GM13977 (cell line): ENCODE measurements at places on chromosomes 4 and X.
A peak's percentile ranks its signal among the peaks of the same experiment; 100 is the strongest.

GRCh38 chr4:36067116-36067515 lies 177.2 kb downstream of the ARAP2 start:
- no peak for DNase-seq

DNA sequence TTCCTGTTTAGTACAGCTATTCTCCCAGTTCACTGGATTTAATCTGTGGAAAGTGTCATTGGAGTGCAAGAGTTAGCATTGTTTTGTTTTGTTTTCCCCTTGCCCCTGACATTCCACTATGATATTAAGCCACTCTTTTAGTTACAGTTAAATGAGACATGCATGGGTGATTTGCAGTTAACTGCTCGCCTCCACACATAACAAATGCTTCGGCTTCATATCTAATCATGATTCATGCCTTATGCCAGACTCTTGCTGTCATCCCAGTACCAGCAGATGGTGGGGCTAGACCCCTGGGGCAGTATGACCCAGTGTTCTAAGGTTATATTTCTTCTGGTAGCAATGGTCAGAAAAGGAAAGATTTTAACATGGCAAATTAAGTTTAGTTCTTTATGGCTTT lies 80.1 kb downstream of the RAP1GDS1 start:
- no peak for DNase-seq

DNA sequence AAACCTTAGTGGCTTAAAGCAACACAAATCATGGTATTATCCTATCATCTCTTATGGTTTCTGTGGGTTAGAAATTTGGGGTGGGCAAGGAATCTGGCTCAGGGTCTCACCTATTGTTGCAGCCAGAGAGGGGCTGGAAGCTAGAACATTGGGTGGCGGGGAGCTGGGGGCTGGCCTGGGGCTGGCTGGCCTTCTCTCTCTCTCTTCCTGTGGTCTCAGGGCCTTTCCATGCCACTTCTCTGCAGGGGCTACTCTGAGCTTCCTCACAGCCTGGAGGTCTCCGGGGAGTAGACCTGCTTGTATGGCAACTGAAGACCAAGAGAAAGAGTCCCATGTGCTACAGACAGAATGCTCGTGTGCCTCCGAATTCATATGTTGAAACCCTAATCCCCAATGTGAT lies 10.7 kb upstream of the XPNPEP2 start:
- no peak for DNase-seq

DNA sequence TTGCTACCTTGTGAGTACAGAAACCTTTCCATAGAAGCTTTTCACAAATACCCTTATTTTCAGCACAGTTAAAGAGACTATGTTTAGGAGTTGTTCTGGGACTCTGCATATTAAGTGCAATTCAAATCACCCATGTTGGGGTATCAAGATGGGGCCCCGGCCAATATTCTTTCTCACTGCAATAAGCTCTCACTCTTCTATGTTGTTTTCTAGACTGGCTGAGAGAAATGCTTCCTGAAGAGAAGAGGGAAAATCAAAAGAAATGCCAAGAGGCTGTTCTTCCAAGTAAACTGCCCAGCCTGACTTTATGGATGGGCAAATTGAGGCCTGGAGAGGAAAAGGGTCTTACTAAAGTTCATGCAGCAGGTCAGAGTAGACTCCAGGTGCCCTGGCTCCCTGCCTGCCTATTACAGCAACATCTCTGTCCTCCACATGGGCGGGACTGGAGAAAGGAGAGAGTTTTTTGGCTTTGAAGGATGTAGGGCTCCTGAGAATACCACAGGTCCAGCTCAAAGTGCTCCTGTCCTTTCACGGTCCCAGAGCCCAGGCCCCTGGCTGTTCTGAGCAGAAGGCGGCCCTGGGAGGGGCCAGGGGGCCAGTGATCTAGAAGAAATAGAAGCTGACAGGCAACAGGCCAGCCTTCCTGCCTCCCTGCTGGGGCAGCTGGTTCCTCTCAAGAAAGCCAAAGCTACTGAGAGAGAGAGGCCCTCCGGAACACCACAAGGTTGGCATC lies 745 bp upstream of the IQSEC2 start:
- DNase-seq = no peak

DNA sequence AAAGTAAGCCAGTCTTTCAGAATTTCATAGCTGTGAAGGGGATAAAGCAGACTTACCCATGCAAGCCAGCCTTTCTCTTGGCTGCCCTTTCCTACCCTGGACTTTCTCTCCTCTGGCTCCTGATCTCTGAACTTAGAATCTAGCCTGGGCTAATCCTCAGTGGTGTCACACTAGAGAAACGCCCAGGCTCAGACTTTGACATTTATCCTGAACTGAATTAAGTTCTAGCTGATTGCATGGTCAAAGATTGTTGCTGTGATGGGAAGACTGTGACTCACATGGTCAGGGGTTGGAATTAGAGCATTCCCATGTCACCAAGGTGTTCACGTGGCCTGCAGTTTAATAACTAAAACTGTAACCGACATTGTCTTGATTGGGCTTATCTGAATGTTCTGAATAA lies 469.5 kb upstream of the FAT1 start:
- no peak for DNase-seq

DNA sequence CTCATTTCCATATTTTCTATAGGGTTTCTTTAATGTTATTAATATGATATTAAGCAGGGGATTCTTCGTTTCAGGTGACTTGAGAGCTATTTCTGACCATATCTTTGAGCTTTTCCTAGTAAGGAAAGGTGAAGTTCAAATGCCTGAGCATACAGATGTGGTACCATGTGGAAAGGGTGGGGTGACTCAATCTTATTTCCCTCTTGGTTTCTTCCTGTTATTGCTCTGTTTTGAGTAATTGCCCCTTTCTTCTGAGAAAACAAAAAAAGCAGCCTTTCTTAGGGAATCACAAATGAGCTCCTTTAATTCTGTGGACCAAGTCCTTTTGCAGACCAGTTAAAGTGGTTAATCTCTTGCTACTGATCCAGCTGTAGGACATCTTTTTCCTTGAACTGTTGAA lies 41.0 kb upstream of the AGA start:
- DNase-seq = no peak

DNA sequence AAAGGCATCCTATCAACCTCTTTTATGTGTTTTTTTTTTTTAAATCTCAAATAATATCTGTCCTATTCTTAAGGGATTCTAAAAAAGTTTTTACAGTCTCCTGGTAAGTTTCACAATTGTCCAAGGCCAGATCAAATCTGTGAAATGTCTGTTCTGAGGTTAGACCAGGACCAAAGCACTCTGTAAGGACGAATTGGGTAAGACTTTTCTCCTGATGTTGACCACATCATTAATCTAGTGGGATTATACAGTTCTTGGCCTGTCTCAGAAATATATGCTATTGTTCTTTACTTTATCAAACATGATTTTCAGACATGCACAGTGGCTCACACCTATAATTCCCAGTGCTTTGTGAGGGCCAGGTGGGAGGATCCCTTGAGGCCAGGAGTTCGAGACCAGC lies 45.8 kb upstream of the TMEM131L start:
- no peak for DNase-seq

DNA sequence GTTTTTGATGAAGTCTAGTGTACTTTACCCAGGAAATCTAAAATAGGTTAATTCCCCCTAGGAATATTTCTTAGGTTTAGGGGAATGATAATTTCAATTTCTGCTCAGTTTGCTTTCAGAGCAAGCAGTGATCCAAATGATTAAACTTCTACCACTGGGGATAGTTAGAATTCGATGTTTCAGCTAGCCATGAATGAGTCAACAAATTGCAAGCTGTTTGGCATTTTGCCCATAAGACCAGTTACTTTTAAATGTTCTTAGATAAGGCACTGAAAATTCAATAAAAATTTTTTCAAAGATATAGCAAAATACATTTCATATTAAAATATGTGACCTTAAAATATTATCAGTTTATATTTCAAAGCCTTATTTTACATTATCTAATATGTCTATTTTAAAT lies 993.6 kb downstream of the ARAP2 start:
- no peak for DNase-seq

- no peak for DNase-seq
These were observed at the start of gene QRFPR for GRCh38 chr4:121380776-121381462. Gene QRFPR, minus strand, starts transcription at chr4:121381018. Its CDS starts 371 bp downstream, at chr4:121380647.

DNA sequence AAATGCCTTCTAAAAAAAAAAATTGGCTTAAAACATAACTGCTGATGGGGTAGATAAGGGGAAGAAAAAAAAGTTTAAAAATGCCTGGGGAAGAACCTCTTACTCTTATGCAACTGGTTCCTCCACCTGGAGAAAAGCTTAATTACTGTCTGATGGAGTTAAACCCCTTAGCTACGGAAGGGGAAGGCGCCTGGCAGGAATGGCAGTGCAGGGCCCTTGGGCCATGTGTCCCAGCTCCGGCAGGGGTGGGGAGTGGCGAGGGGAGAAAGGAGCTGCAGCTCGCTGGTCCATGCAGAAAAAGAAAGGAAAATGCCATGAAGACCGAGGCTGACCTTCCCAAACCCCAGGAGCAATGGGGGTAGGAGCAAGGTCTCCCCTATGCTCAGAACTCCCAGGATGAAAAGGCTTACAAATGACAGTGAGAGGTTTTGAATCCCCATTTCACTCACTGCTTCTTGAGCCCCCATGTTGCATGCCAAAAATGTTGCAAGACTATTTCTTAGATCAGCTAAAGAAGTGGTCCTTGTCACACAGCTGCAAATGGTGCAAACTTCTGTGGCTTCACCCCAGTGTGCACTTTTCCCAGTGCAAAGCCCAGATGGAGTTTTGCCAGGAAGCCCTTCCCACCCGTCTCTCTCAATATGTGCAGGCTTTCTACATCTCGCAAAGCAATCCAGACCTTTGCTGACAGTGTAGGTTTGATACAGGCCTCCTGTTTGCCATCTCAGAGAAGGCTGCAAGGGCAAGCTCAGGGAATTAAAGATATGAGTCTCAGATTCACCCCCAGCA lies 204.8 kb upstream of the CT83 start:
- no peak for DNase-seq

GRCh38 chr4:151167561-151167960 lies 68.1 kb downstream of the RPS3A start:
- DNase-seq = no peak

GRCh38 chr4:121951521-121952110 lies at the start of gene TRPC3:
Gene TRPC3, minus strand, starts transcription at chr4:121952060. Its CDS starts 380 bp downstream, at chr4:121951680.
- peak; percentile 58 for DNase-seq

GRCh38 chrX:145821291-145821897 lies 3.8 kb downstream of the SLITRK2 start:
- DNase-seq = no peak

GRCh38 chrX:129984111-129984958 lies 1.9 kb downstream of the BCORL1 start:
- peak; percentile 69 for DNase-seq

DNA sequence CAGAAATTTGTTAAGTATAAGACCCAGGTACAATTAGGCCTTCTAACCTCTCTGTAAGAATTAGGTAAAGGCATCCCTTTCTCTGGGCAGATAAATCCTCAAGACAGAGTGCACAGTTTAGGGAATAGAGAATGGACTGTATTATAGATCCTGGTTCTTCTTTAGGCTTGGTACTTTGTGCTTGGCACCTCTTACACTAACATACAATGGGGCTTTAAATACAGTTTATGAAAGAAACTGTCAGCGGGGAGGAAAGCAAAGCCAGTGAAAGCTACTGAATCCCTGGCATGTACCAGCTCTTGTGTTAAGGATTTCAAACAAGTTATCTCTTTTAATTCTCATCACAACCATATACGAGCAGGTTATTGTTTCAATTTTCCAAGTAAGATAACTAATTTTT lies 1350.0 kb downstream of the ADGRL3 start:
- no peak for DNase-seq

GRCh38 chr4:137923494-137923893 lies 318.7 kb downstream of the SLC7A11 start:
- no peak for DNase-seq

DNA sequence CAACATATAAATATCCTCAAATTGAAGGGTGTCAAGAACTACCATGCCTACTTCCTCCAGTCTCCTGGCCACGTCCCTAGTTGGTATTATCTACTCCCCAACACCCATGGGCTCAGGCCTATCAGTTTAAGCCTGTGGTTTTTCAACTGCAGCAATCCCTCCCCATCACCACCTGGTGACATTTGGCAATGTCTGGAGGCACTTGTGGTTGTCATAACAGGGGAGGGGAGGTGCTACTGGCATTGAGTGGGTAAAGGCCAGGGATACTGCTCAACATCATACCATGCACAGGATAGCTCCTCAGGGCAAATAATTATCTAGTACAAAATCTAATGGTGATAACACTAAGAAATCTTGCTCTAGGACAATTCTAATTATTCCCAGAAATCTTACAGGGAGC lies 95.3 kb downstream of the COMMD8 start:
- no peak for DNase-seq

- DNase-seq = no peak
These were observed 5.3 kb upstream of the PLXNA3 start for GRCh38 chrX:154452823-154453222.

- DNase-seq = no peak
These were observed 21.2 kb upstream of the TAB3 start for GRCh38 chrX:30910124-30910860.

GRCh38 chr4:121462660-121463261 lies 81.9 kb upstream of the QRFPR start:
- DNase-seq = peak; percentile 15

DNA sequence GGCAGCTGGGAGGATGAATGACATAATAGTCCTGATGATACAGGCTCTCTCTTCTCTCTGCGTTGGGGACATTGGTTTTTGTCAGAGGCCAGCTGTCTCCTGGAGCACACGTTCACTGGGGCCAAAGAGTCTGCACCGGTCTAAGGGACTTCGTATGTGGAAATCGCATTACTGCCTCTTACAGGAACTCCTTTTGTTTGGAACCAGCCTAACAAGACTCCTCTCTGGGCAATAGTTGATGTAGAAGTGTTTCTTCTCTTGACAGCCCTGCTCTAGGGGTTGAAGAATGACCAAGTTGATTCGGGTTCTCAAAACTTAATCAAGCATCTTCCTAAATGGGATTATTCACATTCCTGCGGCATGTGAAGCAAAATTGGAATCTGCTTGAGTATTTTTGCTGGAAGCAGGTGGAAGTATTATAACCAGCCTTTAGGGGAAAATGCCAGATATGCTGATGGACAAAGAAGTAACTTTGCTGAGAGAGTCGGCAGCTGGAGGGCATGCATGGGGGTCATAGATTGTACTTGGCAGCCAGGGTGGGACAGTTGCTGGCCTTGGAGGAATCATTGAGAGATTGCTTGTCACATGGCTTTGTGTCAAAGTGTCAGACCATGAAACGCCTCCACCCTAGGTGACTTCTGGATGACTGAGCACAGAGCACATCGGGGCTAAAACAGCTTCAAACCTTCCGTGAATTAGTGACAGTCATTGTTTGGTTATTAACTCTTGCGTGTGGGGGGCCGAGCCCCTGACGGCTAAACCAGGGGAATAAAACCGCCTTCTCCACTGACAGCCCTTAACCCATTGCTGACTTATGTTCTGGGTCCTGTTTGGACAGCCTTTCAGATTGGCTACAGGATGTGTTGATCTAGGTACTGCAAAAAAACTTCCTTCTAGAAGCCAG lies 34.4 kb upstream of the SLC34A2 start:
- no peak for DNase-seq

DNA sequence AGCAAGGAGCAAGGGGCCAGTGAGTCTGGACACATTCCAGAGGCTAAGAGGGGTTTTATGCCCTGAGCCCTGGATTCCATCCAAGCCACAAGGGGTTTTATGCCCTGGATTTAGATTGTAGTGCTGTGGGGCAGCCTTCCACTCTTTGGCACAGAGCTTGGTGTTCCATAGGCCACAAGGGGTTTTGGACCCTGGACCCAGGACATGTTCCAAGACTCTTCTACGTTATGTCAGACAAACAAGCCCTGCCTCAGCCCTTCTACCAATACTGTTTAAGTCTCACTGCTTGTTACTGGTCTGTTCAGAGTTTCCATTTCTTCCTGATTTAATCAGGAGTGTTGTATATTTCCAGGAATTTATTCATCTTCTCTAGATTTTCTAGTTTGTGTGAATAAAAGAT lies 12.8 kb upstream of the SCARB2 start:
- DNase-seq = no peak

GRCh38 chr4:107989162-107989536 lies 540 bp upstream of the HADH start:
- DNase-seq = no peak

- peak; percentile 15 for DNase-seq
These were observed 33.7 kb upstream of the FGF13 start for GRCh38 chrX:138745196-138745595.
